Breast epithelium (tissue), 4 donors: ENCODE measurements at places on chromosomes 6 and 20.

DNA sequence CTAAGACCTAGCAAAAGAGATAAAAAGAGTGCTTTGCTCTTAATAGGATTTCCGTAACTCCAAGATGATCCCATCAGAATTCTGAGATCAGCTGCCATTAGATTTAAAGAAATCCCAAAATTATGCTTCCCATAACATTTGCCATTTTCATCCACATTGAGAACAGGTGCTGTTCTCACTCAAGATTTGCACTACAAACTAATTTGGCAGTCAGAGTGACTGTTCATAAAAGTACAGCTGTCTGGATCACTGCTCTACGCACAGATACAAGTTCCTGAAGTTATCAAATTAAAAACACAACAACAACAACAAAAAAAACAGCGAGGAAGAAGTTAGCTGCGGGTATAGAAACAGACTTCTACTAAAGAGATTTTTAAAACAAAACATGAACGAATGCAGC, 58.1 kb downstream of the ASCC3 start:
- DNase-seq = no peak

- DNase-seq = no peak
Observed at GRCh38 chr6:125966569-125966968, 10.0 kb downstream of the HINT3 start.

DNA sequence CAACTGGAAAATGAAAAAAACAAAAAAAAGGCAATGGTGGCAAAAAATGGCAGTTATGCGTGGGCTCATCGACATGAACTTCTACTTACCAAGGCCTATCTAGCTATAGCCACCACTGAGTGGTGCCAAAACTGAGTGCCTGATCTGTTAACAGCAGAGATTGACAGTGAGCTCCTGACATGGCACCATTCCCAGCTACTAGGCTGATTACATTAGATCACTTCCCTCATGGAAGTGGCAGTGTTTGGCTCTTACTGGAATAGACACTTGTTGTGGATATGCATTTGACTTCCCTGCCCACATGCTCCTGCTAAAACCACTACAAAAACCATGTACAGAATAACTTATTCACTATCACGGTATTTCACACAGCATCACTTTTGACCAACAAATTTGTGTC, 216.1 kb upstream of the SGK1 start:
- no peak for DNase-seq

DNA sequence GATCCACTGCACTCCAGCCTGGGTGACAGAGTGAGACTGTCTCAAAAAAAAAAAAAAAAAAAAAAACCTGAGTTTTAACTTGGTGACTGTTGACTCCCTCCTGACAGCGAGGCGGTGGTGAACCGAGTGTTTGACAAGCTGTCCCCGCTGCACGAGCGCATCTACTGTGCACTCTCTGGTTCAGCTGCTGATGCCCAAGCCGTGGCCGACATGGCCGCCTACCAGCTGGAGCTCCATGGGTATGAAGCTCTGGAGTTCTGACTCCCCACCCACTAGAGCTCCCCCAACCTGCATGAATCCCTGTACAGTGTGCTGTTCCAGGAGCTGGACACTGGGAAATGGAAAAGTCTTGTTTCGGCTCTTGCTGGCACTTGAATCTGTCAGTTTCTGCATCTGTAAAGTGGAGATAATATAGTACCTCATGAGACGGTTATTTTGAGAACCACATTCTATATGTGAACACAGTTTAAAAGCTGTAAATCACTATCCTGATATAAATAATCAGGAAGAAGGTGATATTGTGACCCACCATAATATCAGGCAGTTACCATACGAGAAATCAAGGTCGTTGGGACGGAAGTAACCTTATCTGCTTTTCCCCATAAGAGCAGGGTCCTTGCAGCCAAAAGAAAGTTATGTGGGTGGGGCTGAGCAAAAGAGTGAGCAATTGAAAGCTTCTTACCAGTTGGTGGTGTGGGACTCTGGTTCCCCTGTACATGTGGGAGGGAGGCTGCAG, 3.3 kb downstream of the PSMB9 start:
- no peak for DNase-seq

DNA sequence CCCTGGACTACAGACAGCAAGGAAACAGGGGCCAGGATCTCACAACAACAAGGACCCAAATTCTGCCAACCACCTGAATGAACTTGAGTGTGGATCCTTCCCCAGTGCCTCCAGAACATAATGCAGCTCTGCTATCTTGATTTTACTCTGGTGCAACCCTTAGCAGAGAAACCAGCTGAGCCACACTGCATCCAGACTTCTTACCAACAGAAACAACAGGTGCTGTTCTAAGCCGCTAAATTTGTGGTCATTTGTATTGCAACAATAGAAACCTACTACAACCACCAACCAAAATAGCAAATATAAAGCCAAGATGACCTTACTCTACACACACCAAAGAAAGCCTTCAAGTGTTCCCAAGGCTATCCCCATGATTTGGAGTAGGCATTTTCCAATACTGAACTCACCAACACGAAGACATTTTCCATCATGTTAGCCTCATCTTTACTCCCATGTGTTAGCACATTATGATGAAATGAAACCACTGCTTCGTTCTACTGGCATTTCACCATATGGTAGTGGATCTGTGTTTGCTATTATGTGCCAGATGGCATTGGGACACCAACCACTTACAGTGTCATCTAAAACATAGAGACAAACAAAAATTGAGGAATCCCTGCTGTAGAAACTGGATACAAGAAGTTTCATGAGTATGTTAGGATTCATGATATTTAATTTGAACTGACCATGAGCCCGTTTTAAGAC, 249.8 kb upstream of the ID4 start:
- no peak for DNase-seq

GRCh38 chr6:89186762-89187161, 30.4 kb downstream of the GABRR1 start:
- DNase-seq = no peak

- no peak for DNase-seq
Observed at GRCh38 chr20:39188266-39188765, 226.2 kb downstream of the DHX35 start.

DNA sequence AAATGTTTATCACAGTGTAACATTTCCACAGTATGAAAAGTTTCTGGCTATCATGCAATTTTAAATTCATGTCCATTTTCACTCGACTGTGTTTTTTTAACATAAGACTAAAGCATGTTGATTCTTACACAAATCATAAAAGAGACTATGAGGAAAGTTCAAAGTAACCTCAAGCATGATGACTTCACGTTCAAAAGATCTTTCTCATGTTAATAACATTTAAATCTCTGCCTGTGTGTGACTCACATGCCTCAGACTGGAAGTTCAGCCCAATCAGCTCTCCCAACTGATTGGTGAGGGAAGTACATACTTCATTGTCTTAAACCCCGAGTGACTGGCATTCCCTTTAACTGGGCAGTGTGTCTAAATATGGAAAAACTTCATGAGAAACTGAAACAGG, 37.4 kb downstream of the ATXN1 start:
- DNase-seq = no peak

DNA sequence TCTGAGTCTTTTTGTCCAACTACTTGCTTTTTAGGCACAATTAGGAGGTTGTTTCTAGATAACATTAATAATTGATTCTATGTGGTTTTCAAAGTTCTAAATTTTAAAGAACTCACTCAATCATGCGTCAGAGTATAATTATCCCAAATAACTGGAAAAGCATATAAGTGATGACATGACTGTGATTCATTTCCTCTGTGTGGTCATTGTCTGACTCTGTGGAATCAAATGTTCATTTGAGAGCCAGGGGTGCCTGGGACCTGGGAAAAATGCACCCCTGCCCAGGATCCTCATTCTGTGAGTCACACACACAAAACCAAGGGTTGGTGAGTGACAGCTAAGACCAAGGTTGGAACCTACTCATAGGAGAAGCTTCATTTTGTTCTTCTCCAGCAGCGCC, 127.1 kb upstream of the MLIP start:
- DNase-seq = no peak

DNA sequence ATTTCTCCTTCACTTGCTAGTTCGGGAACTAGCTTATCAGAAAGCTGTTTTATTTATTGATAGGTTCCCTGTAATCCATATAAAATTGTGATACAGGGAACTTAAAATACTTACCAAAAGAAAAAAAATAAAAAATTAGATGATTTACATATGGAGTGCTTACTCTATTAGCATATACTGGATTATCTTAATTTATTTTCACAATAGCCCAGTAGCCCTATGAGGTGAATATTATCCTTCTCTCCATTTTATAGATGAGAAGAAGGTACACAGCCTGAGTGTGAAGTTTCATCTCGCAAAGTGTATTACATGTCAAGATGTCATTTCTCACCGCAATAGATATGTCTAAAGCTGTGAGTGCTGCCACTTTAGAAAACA, 463.5 kb downstream of the CDKAL1 start:
- no peak for DNase-seq

DNA sequence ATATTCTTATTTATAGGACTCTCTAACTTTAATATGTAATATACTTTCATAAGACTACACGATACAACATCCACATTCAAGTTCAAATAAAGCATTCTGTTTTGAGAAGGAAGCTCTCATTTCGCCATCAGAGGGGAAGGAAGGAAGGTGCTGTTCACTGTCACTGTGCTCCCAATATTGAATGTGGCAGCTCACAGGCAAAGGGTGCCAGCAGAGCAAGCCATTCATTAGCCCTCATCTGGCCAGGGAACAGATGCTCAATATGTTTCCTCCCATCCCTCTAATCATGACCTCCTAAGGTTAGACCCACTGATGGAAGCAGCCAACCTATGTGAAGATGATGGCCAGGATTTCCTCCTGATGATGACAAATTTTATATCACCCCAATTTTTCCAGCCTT, 154.4 kb downstream of the DST start:
- no peak for DNase-seq

GRCh38 chr6:147067184-147067583, 137.0 kb upstream of the STXBP5 start:
- DNase-seq = no peak

GRCh38 chr6:56796196-56796532, 153.5 kb upstream of the DST start:
- DNase-seq = no peak

DNA sequence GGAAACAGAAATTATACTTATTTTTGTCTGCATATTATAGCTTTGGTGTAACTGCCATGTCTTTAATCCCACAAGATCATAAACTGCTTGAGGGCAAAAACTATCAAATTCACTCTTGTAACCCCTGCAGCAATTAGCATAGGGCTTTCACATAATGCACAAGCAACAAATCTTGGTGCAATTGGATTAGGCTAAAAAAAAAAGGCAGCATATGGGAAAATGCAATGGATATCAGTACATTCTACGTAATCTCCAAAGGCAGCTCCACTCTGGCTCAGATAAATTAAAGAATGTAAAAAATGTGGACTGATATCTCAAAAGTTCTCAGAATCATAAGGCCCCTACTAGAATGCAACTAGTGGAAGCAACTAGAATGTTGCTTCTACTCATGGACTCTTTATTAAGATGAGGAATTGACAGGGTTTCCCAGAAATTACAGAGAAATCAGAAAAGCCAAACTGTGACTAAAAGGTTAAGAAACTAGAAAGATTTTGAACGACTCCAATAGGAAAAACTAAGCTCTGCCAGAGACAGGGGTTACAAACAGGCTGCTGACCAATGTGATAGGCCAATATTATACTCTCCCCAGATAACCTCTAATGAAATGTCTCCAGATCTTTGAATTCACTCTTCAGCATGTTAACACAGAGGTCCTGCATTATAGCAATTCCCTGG, 55.0 kb downstream of the FILIP1 start:
- no peak for DNase-seq

GRCh38 chr6:99347804-99348203, 1.7 kb downstream of the FAXC start:
- no peak for DNase-seq

DNA sequence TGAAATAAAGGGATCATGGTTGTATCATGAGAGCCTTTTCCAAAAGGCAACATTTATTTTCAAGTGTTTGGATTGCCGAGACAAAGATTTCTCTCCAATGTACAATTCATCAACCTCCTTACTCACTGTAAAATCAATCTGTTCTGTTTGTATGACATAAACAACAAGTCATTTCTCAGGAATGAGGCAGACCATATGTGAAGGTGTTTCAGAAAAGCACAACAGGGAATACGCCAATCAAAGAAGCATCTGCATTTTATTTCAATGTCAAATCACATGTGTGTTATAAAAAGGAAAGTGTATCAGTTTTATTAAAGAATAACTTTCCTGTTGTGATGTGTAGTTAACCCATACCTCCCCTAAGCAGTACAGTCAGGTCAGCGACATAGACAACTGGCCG, 653.7 kb downstream of the TFAP2A start:
- no peak for DNase-seq

DNA sequence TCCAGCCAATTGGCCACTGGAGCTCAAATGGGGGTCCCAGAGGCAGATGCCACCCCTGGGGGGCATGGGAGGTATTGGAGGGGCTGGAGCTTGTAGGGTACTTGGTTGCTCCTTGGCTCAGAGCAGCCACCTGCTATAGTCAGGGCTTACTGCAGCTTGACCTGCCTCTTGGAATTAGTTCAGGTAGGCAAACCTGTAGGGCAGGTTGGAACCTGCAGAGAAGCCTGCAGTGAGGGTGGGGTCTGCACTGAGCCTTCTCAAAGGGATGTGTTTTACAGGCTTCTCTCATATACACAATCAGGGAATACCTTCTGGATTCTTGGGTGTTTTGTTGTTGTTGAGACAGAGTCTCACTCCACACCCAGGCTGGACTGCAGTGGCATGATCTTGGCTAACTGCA, 94.2 kb upstream of the MYL9 start:
- no peak for DNase-seq

GRCh38 chr6:1390946-1391799, 1.8 kb downstream of the FOXF2 start:
- DNase-seq = no peak

DNA sequence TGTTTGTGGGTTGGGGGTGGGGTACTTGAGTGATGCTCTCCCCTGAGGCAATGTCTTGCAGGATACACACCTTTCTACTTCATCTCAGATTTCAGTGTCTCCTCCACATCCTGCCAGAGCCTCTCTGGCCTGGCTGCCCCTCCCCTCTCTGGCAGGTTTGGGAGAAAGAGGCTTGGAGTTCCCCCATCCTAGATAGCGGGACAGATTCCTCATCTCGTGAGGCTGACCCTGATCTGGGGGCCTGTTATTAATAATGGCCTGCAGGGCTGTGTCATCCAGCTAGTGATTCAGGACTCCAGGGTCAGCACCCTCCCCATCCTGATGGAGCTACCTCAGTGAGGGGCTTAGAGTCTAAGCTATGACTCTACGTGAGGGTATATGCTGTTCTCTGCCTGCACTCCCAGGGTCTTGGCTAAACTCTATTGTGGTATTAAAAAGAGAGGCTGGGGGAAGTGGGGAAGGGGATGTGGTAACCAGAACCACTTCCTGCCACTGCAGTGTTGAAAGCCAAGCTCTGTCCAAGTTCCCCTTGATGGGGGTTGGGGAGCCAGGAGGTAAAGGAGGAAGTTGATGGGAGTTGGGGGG, 3.7 kb upstream of the MMP9 start:
- no peak for DNase-seq
